Stimulated activated CD4-positive, alpha-beta T cell treated with anti-CD3 and anti-CD28 coated beads, TNF-alpha, amount 100 ng/mL, for 48 hours (primary cell): ENCODE measurements at places on chromosomes 3 and 15.

GRCh38 chr3:101009386-101009785 lies 16.2 kb upstream of the ABI3BP start:
- DNase-seq = no peak

GRCh38 chr3:197820550-197821335 lies 29.7 kb downstream of the LRCH3 start:
- no peak for DNase-seq

GRCh38 chr3:112629425-112629824 lies 11.5 kb downstream of the CCDC80 start:
- no peak for DNase-seq

- no peak for DNase-seq
These were observed 2.9 kb upstream of the MKRN2 start for GRCh38 chr3:12553921-12554391.

- no peak for DNase-seq
These were observed 15.6 kb upstream of the AMOTL2 start for GRCh38 chr3:134389865-134390264.

DNA sequence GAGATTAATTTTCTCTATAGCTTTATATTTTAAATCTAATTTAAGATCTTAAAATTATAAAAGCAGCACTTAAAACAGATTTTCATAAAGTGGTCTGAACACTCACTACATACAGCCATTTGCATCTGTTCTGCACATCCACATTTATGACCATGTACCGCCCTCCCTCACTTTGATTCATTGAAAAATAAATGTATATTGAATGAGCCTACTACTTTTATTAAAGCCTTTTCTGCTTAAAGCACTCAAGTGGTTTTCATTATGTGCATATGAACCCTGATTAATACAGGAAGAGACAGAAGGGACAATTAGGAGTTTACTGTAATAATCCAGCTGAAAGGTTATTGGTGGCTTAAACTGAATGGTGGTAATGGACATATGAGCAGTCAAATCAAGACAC lies 129.4 kb downstream of the DLG1 start:
- DNase-seq = no peak

DNA sequence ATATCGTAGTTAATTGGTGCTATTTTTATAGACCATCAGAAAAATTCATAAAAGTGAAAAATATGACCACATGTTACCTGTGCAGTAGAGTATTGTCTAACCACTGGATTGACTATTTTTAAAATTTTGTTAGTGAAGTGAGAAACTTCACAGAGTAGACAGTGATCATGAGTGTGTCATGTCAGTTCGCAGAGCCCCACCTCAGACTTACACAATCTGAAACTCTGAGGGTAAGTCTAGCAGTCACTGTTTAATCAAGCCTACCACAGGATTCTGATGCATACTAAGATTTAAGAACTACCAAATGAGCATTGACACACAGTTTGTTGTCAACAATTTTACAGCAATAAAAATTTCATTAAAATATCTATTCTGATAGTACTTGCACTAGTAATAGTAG lies 552.9 kb upstream of the SUCLG2 start:
- no peak for DNase-seq

DNA sequence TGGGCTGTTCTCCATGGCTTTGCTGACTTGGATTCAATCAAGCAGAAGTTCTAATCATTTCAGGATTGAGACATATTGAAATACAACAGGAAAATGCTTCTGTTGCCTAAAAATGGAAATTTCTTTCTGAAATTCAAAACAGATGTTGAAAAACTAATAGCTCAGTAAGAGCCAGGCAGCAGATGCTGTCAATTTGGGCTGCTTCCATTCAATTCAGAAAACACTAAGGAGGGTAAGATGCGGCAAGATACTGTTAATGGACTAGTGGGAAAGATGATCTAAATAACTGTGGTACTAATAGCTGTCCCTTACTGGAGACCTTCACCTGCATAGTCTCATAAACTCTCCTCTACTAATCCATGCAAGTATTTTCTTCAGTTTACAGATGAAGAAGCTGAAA lies 53.5 kb downstream of the DGKG start:
- no peak for DNase-seq
